Cardiac muscle cell (in vitro differentiated cells and primary cell): ENCODE measurements at places on chromosomes 11 and 22. TPM values are rescaled to one million over a fixed set of nuclear protein-coding genes. Genes with fewer than 3 reads are reported as not detected.

DNA sequence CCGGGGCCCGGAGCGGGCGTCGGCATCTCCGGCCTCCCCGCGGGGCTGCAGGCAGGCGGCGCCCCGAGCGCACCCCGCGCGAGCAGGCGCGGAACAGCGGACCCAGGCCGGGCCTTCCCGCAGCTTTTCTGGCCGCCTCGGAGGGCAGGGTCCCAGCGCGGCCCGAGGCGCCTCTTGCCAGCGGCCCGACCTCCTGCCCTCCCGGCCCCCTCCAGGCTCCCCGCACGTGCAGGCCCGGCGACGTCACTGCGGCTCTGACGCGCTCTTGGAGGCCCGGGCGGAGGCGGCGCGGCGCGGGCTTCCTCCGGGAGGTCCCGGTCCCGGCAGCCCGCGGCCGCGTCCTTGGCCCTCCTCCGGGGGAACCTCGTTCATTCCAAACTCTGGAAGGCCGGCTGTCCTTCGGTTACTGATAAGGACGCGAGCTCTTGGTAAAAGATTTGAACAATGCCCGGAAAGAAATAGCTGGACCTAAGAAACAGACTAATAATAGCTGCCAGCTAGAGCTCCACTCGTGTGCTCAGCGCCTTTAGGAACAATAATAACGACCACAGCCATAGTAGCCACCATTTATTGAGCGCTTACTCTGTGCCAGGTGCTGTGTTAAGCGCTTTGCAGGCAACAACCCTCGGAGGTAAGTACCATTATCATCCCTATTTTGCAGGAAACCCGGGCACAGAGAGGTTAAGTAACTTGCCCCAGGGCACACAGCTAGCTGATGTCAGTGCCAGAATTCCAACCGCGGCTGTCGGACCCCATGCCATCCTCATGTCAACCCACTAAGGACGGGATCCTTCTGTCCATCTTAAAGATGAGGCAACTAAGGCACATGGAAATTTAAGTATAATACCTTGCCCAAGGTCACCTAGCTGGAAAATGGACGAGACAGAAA, 39.1 kb upstream of the CREB3L1 start:
- peak; percentile 86 for DNase-seq

DNA sequence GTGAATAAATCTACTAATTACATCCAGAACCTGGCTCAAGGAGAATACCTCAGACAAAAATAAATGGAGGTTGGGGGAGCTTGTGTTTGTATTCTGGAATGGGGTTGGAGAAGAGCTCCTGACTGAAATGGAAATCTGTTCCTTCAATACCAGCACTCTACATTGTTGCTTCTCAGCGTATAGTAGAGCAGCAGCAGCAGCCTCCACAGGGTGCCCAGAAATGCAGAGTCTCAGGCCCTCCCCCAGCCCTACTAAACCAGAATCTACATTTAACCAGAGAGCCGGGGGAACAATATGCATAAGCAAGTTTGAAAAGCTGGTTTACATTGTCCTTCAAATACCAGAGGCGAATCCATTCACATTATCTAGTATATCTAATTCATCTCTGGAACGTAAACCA, 474.8 kb downstream of the NTM start:
- no peak for DNase-seq

GRCh38 chr11:17350455-17351171, 987 bp upstream of the NCR3LG1 start:
- no peak for DNase-seq

- DNase-seq = no peak
Measured at GRCh38 chr11:117870103-117870952, 6.1 kb downstream of the FXYD6 start.

DNA sequence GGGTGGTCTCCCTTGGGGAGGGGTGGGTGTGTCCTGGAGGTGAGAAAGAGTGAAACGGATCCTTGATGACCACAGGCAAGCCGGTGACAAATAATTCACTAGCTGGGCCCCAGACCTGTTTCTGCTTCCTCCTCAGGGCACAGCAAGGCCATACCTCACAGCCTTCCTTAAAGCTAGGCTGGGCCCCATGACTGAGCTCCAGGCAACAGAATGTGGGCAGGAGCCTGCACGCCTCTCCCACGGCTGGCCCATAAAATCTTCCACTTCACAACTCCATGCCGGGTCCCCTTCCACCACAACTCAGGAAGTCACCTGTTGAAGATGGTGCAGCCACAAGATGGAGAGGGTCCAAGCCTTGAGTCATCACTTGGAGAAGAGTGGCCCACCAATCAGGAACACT, 23.9 kb downstream of the SLC22A12 start:
- DNase-seq = no peak

DNA sequence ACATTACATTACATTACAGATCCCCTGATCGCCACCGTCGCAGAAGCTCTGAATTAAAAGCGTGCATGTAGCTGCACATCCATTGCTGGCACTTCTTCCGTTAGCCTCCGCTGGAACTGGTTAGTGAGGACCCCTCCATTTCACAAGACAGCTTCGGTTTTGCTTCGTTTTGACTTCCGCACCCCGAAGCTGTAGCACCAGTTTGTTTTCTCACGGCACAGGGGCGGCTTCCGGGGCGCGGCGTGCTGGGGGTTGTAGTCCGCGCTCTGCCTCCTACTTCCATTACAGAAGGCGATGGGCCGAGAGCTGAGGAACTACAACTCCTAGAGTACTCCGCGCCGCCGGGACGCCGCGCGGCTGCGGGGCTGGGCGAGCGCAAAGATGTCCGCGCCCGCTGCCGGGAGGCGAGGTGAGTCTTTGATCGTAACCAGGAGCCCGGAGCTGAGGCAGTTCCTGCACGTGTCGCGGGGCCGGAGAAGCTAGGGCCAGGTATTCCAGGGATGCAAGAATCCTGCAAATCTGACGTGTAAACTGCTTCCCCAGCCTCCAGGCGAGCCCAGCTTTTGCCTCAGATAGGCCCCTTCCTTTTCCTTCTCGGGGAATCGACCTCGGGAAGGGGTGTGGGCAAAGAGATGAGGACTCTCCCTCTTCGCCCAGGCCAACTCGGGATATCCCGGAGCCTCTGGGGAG, at the start of gene PEX26:
Gene PEX26, plus strand, starts transcription at position 352 of the 690 bp plus-strand sequence. CDS start 387 bp downstream, outside the sequence.
- peak; percentile 97 for DNase-seq

GRCh38 chr22:28175730-28176492, 256.9 kb upstream of the PITPNB start:
- no peak for DNase-seq

Gene CADM1
- 113 and 126 TPM in 2 replicates for total RNA-seq

DNA sequence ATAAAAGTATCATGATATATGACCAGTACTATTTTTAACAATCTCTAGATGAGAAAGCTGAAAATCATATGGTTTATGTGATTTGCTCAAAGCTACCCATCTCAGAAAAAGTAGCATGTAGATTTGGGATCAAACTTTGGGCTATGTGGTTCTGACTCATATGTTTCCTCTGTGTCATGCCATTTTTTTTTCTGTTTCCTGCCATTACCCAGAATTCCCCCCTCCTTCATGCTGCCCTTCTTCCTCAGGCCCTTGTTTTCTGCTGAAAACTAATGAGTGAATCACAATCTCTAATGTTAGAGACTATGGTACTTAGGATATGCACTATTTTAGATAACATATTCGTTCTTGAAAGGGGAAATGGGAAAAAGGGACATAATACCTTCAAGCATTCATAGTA, 80.7 kb downstream of the JRKL start:
- no peak for DNase-seq

DNA sequence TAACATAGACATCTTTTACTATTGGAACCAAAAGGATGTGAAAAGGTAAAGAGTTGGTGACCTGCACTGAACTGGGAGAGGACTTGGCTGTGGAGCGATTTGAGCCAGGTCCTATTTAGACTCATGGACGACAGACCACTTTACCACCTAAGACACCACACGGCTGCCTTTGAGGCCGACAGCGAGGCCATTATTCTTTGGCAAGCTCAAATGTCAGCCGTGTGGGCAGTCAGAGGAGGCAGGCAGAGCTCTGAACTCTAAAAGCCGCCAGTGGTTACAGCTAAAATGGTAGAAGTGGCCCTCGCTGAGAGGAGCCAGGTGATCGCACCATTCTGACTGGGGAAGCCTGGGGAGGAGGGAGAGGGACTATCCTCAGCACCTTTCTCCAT, 50.5 kb downstream of the SCUBE1 start:
- no peak for DNase-seq

- no peak for DNase-seq
Measured at GRCh38 chr11:63445118-63445517, 45.8 kb downstream of the PLAAT5 start.

Gene NLRP14
- total RNA-seq = 0.60 and 0.92 TPM in 2 replicates

- DNase-seq = no peak
Measured at GRCh38 chr11:15059132-15059915, 14.1 kb upstream of the CALCB start.

GRCh38 chr11:38648604-38649003, 2050.6 kb upstream of the RAG2 start:
- DNase-seq = no peak

DNA sequence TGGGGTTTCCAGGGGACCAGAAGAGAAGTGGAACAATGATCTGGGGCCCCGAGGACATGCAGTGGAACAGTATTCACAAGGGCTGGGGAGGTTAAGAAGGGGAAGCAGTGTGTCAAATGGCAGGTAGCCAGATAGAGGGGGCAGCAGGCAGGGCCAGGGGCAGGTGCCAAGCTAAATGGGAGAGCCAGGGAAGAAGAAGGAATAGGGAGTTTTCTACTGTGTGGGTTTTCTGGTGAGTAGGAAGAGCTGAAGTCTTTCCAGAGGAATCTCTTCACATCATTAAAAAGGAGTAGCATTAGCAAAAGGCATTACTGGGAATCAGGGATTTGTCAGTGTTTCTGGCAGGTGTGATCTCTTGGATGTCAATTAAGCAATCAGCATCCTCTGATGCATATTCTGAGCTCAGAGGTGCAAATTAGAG, 55.8 kb downstream of the IRAG1 start:
- DNase-seq = no peak

- DNase-seq = no peak
Measured at GRCh38 chr11:70389201-70389600, 9.1 kb upstream of the CTTN start.

DNA sequence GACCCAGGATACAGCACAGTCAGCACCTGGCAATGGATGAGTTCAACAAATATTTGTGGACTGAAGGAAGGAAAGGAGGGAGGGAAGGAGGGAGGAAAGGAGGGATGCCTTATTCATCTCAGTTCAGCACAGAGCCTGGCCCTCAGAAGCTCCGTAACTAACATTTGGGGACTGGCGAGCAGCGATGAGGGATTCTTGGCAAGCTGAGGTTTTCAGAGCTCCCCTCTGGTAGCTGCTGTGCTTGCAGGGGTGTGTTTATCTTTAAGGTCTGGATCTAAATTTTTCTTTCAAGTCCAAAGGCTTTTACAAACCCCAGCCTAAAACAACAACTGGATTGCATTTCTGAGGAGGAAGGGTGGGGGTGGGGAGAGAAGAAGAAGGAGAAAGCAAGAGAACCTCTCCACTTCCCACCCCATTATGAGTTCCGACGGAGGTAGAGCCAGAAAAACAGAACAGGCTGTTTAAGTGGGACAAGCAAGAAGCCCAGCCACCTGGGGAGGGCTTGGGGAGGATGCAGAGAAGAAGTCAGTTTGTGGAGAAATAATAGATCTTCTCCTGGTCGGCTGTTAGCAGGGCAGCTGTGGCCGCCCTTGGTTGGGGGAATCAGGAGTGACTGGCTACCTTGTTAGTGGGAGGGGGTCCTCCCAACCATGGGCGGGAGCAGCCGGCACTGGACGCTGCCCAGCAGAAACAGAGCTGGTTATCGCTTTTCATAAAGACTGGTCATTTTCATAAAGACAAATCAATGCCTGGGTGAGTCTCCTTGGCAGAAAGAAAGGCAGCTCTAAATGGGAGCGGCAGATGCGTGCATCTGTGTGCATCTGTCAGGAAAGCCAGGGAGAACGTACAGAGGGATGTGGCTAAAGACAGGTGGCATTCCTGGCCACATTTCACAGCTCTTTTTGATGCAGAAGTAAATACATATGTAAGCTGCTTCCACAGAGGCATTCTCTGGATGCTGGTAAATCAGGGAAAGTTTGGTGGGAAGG, 78.0 kb downstream of the TSPAN18 start:
- peak; percentile 25 for DNase-seq

- no peak for DNase-seq
Measured at GRCh38 chr11:967995-968751, 42.5 kb downstream of the AP2A2 start.

Gene DERL3
- total RNA-seq = 18.0 and 46.9 TPM in 2 replicates

GRCh38 chr11:61686469-61686868, 6.3 kb downstream of the DAGLA start:
- DNase-seq = no peak

DNA sequence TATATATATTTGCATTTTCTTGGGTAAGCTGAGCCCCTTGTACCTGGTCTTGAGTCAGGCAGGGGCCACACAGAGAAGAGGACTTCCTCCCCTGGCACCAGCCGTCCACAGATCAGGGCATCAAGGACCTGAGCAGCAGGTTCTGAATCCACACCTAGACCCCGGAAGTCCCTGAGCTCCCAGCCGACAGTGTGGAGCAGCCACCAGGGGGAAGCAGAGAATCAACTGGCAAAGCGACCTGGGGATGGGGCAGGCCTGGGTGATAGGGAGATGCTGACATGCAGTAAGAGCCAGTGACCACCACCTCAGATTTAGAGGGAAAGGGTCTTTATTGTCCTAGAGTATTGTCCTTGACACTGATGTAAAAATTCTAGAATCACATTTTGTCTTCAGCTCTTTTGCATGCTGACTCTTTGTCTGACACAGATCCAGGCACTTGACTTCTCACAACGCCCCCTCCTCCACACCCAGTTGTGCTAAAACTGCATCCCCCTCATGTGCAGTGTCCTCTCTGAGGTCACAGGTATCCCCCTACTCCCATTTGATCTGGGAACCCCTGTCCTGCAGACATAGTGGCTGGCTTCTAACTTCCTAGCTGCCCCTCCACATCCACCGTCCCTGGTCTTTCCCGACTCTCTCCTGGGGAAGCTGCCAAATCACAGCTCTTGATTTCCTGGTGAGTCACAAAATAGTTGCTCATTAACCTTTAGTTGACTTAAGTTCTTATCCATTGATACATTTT, 109.3 kb downstream of the GGTLC2 start:
- DNase-seq = peak; percentile 59

DNA sequence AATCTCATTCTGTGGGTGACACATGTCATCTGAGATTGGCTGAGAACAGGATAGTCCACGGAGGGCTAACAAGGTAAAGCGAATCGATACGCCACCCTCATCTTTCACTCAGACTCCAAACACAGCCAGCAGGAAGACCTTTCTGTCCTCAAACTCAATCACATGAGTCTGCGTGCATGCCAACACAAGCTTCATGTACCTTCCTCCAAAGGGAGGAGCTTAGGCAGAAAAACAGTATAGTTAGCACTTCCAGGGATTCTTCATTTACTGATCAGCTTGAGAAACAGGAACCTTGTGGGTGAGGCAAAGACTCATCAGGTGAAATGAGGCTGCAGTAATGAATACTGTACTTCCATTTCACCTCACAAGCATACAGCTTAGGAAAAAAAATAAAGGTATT, 767.1 kb upstream of the API5 start:
- no peak for DNase-seq

- no peak for DNase-seq
Measured at GRCh38 chr11:2089536-2090165, 49.5 kb downstream of the IGF2 start.

Gene MICAL2
- 123 and 178 TPM in 2 replicates for total RNA-seq
